Stomach (tissue), 19 donors: ENCODE measurements at places on chromosomes 3 and 15. TPM values are rescaled to one million over a fixed set of nuclear protein-coding genes. Genes with fewer than 3 reads are reported as not detected.
A peak's percentile ranks its signal among the peaks of the same experiment; 100 is the strongest.

Gene HYAL1
- 5.4 TPM for total RNA-seq

Gene ATP8B4
- total RNA-seq: 6.7 TPM

- DNase-seq: no peak
These were observed 11.0 kb downstream of the SHOX2 start for GRCh38 chr3:158095111-158095813.

- DNase-seq: peak; percentile 7
These were observed 107.2 kb downstream of the FRMD5 start for GRCh38 chr15:44087578-44088465.

DNA sequence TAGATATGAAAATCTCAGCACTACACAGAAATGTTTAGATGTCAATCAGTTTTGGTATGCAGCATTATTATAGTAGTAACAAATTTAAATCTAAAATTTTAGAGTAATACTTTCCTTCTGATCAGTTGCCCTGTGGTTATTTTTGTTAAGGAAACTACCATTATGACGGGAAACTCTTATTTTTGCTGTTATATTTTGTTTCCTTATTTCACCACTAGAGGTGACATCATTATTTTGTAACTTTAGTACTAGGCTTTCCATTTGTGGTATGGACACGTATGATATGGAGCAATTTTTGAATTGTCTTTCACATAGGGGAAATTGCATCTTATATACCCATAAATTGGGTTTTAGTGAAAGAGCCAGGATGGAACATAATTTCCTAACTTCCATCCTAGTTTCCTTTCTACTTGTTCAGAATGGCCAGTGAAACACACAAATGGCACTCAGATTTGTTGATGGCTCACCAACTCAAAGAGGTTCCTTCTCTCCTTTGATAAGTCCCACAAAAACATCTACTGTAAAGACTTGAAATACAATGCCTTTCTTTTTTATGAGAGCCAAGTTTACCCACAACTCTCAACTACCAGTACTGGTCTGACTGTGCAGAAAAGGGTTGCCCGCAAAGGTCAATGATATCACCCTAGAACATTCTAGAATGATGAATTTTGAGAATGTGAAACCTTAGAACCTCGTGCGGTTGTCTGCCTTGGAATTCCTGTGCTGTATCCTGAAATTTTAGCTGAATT lies 19.4 kb upstream of the PPP4R2 start:
- DNase-seq: no peak

- no peak for DNase-seq
These were observed 525.4 kb downstream of the NAALADL2 start for GRCh38 chr3:175384569-175384968.

GRCh38 chr3:172449466-172450149 lies 1.4 kb upstream of the GHSR start:
- peak; percentile 73 for DNase-seq

DNA sequence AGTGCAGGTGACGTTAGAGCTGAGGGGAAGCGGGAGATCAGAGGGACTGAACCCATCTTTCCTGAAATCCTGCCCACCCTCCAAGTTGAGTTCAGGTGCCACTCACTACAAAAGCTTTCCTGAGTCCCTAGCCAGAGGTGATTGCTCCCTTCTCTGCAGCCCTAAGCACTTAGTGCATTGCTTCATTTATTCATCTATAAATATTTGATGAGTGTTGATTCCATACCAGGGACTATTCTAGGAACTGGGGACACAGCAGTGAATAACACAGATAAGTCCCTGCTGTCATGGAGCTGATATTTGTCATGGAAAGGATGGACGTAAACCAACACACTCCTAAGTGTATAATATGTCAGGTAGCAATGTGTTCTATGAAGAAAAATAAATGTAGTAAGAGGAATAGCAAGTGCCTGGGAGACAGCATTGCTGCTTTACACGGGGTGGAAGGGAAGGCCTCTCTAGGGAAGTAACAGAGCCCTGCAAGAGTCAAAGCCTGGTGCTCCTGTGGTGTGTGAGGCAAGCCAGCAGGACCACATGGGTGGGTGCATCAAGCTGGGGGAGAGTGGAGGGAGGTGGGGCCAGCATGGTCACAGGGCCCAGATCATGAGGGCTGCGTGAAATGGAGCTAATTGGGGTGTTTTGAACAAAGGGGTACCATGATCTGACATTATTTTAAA lies 18.6 kb downstream of the ALPK3 start:
- no peak for DNase-seq

GRCh38 chr3:29481969-29482767 lies 201.3 kb downstream of the RBMS3 start:
- no peak for DNase-seq
